ENCODE measurements at places on chromosomes 16 and 17.
A peak's percentile ranks its signal among the peaks of the same experiment; 100 is the strongest.

DNA sequence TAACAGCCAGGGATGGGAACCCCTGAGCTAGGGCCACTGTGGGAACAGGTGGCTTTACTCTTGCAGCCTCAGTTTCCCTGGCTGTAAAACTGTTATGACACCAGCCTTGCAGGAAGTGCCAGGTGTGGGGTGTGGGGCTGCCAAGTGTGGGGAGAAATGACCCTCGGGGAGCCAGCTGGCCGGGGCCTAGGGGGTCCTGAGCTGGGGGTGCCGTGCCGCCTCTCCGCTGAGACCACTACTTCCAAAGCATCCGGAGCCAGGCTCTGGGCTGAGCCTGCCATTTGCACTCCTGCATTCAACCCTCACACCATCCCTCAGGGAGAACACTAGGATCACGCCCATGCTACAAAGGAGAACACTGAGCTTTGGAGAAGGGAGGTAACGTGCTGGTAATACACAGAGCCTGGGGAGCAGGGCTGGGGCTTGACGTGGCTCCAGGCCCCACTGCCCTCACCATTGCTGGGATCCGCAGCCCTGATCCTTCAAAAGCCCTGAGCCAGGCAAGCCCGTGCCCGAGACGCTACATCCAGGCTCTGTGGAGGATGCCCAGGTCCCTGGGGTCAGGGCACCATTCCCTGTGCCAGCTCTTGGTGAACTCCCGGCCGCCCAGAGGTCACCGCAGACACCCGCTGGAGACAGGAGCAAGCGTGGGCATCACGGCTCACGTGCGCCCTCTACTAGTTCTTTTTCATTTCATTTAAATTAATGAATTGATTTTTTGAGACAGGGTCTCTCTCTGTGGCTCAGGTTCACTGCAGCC is 28.8 kb upstream of the GINS2 start:
- DNase-seq, result peak; percentile 48

- peak; percentile 44 for DNase-seq
Observed at GRCh38 chr17:39197380-39198185, at the start of gene CACNB1. TSS of gene CACNB1 (minus strand) at chr17:39197669. CDS start at chr17:39197495, 174 bp downstream.

DNA sequence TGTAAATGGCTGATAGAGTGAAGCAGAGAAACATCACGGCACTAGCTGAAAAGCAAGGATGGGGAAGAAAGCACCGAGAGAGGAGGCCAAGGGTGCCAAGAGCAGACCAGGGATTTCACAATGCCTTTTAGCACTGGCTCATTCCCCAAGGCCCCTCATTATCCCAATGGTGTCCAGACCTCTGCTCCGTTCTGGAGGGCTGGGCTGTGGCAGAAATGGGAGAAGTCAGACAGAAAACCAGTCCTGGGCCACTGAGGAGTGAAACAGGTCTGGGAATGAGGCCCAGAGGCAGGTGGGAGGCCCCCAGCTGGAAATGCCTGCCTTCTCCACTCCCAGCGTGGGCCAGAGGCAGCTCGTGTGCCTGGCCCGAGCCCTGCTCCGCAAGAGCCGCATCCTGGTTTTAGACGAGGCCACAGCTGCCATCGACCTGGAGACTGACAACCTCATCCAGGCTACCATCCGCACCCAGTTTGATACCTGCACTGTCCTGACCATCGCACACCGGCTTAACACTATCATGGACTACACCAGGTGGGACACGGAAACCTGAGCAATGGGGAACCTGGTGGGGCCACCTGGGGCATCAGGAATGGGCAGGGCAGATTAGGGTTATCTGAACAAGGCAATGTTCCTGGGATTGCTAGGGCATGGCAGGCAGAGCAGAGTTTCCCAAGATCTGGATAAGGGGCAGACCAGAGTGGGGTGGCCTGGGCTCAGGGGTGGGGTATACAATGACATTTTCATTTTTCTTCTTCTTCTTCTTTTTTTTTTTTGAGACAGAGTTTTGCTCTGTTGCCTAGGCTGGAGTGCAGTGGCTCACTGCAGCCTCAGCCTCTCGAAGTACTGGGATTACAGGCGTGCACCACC is 20.3 kb downstream of the ANKRD40 start:
- DNase-seq, result no peak

DNA sequence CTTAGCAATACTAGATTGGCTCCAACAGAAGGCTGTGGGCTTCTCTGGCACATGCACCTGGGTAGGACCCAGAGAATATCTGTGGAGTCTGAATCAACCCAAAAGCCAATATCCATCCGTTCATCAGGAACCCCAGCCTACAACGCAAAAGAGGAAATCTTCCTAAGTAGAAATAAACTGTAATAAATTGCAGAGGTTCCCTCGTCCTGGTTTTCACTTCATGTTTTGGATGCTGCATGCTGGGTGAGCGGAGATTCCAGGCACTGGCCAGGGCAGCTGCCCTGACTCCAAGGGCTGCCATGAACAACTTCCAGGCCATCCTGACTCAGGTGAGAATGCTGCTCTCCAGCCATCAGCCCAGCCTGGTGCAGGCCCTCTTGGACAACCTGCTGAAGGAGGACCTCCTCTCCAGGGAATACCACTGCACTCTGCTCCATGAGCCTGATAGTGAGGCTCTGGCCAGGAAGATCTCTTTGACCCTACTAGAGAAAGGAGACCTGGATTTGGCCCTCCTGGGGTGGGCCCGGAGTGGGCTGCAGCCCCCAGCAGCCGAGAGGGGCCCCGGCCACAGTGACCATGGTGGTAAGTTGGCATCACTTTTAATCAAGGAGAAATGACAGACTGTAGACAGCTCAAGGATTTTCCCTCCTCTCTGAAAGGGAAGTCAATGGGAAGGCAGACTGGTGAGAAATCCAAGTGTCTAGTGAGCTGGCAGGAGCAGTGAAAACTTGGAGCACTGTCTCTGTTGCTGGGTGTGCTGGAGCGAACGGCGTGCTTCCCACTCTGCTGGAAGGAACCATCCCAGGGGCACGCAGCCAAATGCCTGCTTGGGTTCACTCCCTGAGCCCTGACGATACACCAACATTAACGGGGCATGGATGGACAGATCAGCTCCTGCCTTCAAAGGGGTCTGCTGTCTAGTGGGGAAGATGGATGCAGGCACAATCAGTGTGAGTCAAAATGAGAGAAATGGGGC is 10.7 kb upstream of the CIITA start:
- DNase-seq, result no peak

DNA sequence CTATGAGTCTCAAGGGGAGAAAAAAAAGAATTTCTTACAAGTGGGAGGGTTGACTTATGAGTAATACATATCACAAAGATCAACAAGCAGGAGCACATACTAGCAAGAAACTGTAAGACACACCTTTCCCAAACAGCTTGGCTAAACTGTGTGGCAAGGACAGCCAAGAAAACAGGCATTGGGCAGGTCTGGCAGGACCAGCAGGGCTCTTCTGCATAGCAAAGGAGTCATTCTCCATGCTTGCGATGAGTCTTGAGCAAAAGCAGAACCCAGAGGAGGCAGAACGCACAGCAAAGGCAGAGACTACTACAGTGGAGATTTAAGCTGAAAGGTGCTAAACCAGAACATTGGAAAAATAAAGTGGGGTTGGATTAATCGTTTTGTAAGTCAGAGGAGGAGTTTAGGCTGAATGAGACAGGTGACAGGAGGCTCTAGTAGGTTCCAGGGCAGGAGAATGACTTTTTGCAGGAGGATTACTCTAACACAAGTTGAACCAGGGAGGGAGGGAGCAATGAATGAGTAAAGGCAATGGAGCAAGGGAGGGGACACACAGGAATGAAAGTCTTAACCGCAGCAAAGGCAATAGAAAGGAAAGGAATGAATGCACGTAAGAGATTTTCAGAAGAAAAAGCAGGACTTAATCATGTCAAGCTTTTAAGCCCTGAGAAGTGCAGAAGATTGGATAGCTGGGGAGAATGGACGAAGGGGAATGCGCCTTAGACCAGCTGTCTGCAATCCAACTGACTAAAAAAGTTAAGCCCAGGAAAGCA is 2.7 kb downstream of the N4BP1 start:
- DNase-seq, result no peak

DNA sequence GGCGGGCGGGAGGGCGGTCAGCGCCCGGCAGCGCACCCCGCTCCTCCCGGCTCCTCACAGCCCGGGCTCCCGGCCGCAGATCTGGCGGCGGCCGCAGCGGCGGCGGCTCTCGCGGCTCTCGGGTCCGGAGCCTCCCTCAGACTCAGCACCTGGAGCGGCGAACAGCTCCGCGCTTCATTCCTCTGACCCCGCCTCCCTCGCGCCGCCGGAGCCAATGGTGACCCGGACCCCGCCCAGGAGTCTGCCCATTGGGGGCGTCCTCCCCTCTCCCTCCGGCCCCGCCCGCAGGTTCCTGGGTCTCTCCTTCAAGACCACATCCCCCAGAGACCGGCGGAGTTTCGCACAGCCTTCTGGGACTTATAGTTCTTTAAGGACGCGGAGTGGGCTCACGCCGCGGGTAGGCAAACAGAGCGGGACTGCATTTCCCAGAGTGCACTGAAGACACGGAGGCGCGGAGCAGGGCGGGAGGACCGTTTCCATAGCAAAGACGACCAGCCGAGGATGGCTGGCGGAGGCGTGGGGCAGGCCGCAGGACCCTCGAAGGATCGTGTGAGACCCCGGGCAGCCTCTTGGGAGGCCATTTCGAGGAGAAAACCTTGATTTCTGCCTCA is at the start of gene SMPD3:
TSS of gene SMPD3 (minus strand) at position 149 of the 611 bp plus-strand sequence. CDS start 76,327 bp downstream, outside the sequence.
- peak; percentile 98 for DNase-seq

DNA sequence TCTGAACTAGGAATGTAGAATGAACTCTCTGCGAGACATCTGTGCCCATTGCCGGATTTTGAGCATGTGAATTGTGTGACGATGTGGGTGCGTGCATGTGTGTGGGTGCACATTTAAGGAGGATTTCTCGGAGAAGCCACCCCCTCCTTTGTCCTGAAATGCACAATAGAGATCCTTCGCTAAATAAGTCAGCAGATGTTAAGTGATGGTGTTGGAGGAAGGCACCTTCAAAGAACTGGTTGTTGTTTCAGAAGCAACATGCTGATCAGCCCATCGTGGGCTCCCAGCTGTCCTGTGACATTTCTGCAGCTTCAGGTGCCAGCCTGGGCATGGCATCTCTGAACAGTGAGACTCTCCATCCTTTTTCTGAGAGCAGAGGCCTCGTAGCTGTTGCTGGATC is 194.9 kb downstream of the MSI2 start:
- no peak for DNase-seq

DNA sequence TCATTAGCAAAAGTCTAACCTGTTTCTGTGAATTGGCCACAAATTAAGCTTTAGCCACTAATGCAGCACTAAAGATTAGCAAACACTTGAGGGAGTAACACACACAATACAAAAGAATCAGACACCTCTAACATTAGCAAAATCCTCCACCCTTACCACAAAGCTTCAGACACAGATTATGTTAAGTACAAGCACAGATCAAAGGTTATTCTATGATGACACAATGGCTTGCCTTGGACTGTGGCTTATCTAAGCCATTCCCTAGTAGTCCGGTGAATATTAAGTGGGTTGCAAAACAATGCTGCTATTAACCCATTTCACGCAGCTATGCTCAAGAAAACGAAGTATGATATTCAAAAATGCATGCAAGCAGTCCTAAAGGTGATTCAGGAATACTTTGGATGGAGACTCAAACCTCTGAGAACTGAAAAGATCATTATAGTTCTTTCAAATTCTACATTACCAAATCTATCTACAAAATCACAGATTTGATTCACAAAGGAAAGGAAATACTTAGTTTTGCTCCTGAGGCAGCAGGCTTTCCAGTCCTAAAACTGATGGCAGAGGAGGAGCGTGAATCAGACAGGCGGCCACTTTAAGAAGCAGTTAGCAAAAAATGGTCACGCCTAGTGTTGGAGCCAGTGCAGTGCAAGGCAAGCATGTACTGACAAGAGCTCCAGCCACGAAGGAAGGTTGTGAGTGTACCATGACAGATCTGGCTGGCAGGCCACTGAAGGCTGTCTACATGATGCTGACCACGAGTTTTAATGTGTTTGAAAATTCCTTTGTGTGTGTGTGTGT is 67.2 kb downstream of the PARN start:
- DNase-seq, result no peak

DNA sequence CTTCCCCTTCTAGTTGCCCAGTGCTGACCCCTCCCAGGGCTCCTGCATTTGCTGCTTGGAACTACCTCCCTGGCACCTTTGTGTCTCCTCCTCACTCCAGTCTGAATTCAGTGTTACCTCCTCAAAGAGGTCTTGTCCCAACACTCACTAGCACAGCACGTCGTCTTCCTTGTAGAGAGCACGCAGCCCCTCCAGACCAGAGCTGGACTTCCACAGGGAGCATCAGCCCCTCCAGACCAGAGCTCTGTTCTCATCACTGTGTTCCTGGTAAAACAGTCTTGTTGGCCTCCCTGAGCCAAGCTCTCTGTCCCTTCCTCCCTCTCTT is 27.8 kb upstream of the MGAT5B start:
- DNase-seq, result no peak

GRCh38 chr17:62062302-62062701 is 2.8 kb downstream of the MED13 start:
- DNase-seq, result no peak

- DNase-seq, result no peak
Observed at GRCh38 chr16:57871456-57871855, 69.2 kb upstream of the KIFC3 start.

DNA sequence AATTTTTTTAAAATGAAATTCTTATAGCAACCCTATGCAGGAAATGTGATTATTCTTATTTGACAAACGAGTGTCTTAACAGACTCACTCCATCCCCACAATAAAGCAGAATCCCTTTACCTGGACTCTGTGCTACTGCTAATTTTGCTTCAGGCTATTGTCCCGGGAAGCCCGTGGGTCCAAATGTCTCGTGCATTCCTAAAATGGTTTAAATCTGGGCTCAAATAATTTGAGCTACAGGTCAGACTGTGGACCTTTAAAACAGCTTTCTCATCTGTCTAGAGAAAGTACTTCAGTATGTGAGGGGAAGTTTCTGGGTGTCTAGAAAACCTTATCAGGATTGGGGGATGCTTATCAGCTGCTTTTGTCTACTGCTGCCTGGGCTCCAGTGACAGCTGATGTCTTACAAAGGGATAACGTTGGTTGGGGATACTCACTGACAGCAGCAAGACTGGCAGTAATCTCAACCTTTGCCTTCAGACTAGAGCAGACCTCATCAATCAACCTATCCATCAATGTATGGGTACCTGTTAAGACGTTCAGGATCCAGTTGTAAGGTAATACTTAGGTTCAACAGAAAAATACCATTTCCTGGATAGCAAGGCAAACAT is 197.9 kb upstream of the CDH11 start:
- no peak for DNase-seq

DNA sequence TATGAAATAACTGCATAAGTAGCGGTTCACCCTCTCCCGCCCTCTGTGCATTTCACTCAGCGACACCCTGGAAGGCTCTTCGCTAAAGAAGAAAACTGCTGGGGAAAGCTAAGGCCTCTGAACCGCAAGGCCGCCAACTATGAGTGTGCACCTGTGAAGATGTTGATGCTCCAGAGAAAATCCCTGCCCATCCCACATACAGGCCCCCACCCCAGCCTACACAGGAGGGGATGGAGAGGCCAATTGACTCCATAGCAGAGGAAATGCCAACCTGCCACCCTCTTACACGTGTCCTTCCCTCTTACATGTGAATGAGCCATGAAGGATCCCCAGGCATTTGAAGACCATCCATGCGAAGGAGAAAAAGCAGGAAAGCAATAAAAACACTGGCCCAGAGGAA is 104.8 kb downstream of the MGAT5B start:
- DNase-seq, result no peak

GRCh38 chr17:77465358-77466041 is 324.7 kb downstream of the SEC14L1 start:
- DNase-seq, result peak; percentile 85
